Left cardiac atrium (tissue), 4 donors: ENCODE measurements at places on chromosomes 5 and 9. TPM values are rescaled to one million over a fixed set of nuclear protein-coding genes. Genes with fewer than 3 reads are reported as not detected.
A peak's percentile ranks its signal among the peaks of the same experiment; 100 is the strongest.

DNA sequence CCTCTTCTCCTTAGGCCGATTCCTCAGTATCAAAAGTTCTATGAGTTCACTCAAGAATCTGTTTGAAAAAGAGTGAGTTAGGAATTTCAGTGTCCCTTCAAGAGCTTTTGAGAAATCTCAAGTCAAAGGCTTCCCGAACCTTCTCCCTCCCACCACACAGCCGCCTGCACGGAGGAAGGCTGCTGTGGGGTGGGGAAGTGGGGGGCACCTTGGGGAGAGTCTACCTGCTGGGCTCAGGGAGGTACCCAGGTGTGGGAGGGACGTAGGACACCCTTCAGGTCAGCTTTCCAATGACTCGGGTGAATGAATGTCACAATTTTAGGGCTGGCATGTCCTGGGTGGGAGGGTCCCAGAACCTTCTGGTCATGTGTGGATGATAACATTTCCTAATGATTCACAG lies 17.5 kb downstream of the CXCL14 start:
- no peak for DNase-seq

DNA sequence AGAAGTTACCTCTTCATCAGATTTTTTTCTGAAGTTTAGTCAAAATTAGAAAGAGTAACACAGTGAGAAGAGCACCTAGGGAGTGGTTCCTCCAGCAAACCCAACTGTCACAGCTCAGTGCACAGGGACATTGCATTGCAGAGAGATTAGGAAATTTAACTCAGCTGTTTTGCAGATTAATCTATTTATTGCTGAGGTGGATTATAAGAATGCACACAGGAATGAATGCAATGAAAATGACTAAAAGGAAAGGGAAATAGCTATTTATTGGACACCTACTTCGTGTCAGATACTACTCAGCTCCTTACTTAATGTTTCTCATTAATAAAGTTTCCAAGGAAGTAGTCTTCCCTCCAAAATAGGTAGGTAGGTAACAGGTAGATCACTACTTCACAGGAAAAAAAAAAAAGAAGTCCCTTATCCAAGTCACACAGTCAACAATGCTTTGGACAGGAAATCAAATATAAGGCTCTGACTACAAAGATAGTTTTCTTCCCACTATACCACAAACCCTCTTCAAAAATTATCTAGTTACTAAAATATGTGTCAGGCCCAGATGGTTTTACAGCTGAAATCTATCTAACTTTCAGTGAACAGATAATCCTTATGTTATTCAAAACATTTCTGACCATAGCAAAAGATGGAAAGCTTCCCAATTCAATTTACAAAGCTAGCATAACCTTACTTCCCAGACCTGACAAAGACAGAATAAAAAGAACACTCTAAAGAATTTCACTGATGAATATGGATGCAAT lies 442.2 kb upstream of the MPDZ start:
- DNase-seq: no peak

- DNase-seq: no peak
Observed at GRCh38 chr5:159475026-159475425, 144.7 kb upstream of the IL12B start.

DNA sequence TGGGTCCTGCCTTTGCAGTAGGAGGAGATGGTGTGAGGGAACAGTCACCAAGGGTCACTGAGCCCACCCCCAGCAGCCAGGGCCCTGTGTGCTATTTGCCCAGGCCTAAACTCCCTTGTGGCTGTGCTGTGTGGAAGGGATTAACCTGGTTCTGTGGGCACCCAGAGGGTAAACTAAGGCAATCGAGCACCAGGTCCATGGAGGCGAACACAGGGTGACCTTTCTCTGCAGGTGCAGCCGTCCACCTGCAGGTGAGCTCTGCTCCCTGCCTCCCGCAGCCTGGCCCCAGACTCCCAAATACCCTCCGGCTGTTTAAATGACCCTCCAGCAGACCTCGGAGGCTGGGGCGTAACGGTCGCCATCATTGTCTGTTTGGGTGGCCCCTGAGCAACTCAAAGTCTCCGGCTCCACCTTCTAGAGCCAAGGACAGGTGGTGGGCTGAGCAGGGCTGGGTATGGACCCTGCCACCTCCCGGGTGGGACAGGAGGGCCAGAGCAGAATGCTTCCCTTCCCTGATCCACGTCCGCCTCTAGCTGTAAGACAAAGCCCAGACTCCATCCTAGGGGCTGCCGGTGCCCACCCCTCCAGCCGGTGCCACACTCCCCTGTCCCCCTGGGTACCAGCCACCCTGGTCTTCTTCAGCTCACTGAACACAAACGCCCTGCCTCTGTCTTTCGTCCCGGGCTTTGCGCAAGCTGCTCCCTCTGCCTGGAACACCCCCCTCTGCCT lies 34.1 kb upstream of the FIBCD1 start:
- DNase-seq: no peak

GRCh38 chr9:12798066-12798770 lies 23.4 kb downstream of the LURAP1L start:
- DNase-seq: no peak

GRCh38 chr5:131682826-131683225 lies 47.8 kb upstream of the RAPGEF6 start:
- DNase-seq: no peak

- DNase-seq: no peak
Observed at GRCh38 chr5:83914662-83915418, 194.2 kb upstream of the HAPLN1 start.

DNA sequence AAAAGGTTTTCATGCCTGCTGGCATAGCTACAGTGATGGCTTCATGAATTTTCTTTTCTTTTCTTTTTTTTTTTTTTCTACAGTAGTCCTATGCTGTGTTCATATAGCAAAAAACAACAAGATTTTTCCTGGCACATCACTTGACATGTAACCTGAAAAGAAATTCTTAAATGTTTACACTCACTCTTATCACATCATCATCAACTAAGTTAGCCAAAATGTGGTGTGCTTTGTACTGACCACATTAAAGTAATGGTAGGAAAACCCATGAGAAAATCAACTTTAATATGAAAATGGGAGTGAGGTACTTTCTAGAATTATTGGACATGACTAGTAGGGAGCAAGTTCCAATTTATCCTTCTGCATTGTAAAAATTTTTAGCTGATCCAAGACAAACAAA lies 146.7 kb downstream of the SSBP2 start:
- no peak for DNase-seq

GRCh38 chr9:110126986-110127864 lies 80.7 kb downstream of the C9orf152 start:
- peak; percentile 83 for DNase-seq

GRCh38 chr5:172724242-172725183 lies 46.5 kb downstream of the DUSP1 start:
- DNase-seq: no peak

- DNase-seq: no peak
Observed at GRCh38 chr5:72387985-72388384, 67.8 kb downstream of the PTCD2 start.

DNA sequence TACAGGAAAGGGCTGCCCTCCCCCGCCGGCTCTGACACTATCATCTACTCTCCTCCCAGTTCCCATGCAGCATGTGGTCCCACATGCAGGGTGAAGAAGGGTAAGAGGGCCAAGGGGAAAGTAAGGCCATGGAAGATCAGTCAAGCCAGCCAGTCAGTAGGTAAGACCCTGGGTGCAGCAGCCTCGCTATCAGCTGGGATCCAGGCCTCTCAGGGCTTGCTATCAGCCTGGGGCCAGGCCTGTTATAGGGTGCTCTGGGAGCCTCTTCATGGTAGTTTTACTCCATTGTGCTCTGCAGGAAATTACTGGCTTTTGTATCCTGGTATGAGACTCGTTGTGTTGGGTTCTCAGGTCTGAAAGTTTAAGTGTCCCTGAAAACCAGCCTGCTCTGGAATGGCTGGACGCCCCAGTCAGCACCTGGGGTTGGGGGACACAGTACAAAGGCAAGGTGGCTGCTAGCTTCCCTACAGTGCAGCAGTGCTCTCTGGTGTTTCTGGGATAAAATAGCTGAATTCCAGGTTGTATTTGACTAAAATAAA lies 21.4 kb downstream of the SLC22A4 start:
- DNase-seq: no peak

- DNase-seq: no peak
Observed at GRCh38 chr5:160701403-160701802, 150.6 kb downstream of the ATP10B start.

GRCh38 chr9:83475741-83476140 lies 62.5 kb downstream of the FRMD3 start:
- DNase-seq: no peak

- DNase-seq: no peak
Observed at GRCh38 chr5:2536632-2537377, 214.7 kb downstream of the IRX2 start.

DNA sequence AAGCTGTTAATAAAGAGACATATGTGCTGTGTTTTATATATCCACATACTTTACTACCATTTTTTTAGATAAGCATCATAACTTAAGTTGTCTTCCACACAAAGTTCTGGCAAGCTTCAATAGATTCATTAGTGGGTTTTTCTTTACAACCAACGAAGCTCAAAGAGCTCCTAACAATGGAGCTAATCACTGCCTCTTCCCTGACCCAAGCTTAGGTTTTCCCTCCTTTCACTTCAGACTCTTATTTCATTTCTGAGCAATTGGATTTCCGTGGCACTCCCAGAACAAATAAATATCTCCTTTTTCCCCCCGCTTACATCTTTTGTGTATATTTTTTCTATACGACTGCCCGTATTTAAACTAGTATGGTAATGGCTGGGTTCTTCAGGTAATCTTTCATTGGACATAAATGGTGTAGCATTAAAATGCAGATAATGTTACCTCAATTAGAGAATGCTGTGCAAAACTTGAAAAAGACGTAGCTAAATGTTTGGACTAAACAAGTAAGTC lies 275.5 kb upstream of the TMEM161B start:
- no peak for DNase-seq

- DNase-seq: no peak
Observed at GRCh38 chr5:167578977-167579692, 712.3 kb upstream of the WWC1 start.

GRCh38 chr9:100167915-100168654 lies 69.0 kb downstream of the INVS start:
- no peak for DNase-seq

GRCh38 chr9:85248514-85249312 lies 493.0 kb downstream of the AGTPBP1 start:
- DNase-seq: no peak

- DNase-seq: no peak
Observed at GRCh38 chr5:178193251-178193809, 6.2 kb upstream of the GMCL2 start.

- peak; percentile 85 for DNase-seq
Observed at GRCh38 chr5:141524604-141525597, 36.0 kb downstream of the PCDHGC5 start.

DNA sequence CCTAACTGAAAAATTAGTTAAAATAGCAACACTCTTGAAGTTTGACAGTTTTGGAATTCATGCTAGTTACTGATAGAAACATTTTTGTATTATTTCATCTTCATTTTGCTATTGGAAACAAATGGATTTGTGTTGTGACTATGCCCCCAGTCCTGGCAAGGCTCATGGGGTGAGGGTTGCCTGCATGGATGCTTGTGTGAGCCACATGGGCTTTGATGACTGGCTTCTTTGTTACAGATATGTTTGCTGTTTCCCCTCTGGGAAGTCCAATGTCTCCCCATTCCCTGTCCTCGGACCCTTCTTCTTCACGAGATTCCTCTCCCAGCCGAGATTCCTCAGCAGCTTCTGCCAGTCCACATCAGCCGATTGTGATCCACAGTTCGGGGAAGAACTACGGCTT lies 44.2 kb downstream of the CD180 start:
- no peak for DNase-seq

- no peak for DNase-seq
Observed at GRCh38 chr5:14893381-14893780, 21.8 kb upstream of the ANKH start.

DNA sequence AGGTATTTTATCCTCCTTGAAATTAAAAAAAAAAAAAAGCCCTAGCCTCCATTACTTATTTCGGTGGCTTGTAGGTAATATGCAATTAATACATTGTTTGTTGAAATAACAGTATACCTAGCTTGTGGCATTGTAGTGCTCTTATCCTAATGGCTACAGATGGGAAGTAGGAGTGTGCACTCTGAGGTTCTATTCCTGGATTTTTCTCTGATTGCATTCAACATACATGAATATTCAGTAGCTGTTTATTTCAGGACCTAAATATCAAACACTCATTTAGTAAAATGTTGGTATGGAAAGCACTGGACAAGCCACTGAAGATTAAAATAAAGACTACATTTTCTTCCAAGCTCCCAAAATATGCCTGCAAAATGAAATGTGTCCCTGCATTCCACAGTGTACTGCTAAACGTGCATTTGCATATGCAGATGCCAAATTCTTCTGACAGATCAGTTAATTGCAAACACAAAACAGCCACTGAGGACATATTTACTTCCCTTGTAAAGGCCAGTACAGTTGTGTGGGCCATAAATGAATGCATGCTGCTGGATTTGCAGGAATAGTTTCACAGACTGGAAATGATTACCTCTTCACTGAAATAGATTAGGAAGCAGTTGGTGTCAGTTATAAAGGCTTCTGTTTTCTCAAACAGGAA lies 826.1 kb downstream of the PRELID2 start:
- no peak for DNase-seq

- DNase-seq: no peak
Observed at GRCh38 chr5:127083711-127084110, 10.4 kb upstream of the C5orf63 start.

DNA sequence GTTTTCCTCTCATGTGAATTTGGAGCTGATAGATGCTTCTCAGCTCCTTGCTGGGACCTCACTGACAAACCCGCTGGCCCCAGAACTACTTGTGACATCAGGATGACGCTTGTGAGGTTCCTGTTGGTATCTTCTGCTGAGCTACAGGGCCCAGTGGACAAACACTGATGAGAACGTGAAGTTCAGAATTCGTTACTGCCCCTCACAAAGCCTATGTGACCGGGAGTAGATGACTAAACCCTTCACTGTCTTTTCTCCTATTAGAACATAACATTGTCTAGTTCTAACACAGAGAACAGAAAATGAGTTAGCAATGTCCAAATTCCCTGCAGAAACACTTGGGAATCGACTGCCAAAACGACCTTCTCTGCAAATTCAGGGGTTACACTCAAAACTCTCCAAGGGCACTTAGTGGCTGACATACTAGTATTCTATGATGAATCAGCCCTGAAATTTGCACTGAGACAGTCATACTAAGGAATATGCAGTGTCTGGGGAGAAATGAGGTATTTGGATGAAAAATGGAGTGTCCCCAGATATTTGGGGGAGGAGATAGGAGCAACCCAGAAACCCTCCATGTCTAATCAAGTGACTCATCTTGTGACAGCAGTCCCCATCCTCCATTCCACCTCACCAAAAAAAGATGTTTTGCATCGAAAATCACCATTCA lies 143.2 kb upstream of the TRIM32 start:
- peak; percentile 69 for DNase-seq

GRCh38 chr9:12464400-12464799 lies 228.8 kb upstream of the TYRP1 start:
- no peak for DNase-seq

Gene PCDHA7
- total RNA-seq: not detected

Gene HTR4
- 8.8 TPM for total RNA-seq

Gene KCNT1
- total RNA-seq: 0.24 TPM

Gene PAEP
- total RNA-seq: not detected

Gene SPINK13
- total RNA-seq: not detected

Gene LCN6
- 18.2 TPM for total RNA-seq

Gene SLC44A1
- 16.9 TPM for total RNA-seq

Gene TMEM252
- not detected for total RNA-seq

Gene CA9
- total RNA-seq: 1.6 TPM

Gene PCDHA6
- total RNA-seq: 0.09 TPM

Gene DNAH5
- 0.34 TPM for total RNA-seq

Gene CLINT1
- 72.8 TPM for total RNA-seq

Gene IL4
- total RNA-seq: not detected
